GM12865 (cell line): ENCODE measurements at places on chromosomes 7 and 10.
A peak's percentile ranks its signal among the peaks of the same experiment; 100 is the strongest.

DNA sequence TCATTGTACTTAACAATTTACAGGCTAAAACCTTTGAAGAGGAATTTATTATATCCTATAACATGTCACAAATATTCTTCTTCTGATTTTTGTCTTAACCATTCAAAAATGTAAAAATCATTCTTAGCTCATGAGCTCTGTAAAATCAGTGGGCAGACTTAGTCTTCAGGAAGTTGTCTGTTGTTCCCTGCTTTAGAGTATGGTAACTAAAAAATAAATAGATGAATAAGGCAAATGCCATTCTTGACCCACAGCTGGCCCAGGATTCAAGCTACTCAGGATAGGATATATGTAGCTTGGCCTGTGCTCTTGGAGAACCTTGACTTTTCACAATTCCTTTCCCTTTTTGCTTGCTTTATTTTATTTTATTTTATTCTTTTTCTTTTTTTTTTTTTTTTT lies 51.5 kb downstream of the LRRC4 start:
- DNase-seq = no peak

DNA sequence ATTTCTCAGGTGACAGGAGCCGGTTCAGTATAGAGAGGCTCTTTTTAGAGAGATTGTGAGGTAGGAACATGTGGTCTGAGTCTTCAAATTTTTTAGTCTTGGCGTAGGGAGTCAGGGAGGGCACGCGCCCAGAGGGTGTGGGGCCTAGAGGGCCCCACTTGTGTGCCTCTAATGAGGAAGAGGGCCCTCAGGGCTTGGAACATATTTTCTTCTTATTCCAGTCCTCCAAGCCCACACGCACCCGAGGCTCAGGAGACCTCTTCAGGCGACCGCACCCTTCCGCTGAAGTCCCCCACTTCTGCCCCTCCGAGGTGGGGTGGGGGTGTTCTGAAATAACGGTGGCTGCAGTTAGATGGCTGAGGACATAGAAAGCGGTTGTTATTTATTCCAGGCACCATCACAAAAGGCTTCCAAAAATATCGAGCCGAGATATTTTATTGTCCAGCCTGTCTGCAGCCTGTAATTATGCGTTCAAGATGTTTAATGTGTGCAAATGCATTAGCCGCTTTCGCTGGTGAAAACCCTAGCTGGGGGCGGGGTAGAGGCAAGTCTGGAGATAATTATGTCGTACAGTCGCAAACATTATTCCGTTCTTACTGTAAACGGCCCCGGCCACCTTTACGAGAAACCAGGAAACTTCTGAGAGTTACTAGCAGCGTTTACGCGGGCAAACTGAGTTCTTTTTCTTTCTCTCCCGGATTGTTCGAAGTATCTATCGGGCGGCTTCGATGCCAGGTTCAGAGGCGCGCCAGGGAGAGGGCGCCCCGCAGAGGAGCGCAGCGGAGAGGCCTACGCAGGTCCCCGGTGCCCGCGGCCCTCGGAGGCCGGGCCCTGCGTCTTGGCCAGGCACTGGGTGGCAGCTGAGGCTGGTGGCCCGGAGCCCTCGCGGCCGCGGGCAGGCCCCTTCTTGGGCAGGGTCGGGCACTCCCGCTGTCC lies 12.9 kb upstream of the HOXA13 start:
- no peak for DNase-seq

- DNase-seq = no peak
Measured at GRCh38 chr7:26989897-26990670, 105.7 kb downstream of the HOXA1 start.

DNA sequence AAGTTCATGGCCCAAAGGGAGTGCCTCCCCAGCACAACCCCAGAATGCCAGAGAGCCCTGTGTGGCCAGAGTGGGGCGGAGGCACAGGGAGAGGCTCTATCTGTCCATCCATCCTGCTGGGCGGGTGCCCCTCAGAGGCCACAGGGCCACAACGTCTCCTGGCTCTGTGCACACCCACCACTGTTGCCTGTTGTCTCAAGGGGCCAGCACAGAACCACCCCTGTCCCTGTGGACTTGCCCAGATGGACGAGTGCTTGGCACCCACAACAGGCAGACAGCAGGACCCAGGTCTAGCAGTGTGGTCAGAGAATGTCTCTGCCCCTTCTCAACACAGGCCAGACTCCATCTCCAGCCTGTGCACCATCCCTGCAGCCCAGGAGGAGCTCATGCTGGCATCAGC lies 92.8 kb downstream of the PAXIP1 start:
- DNase-seq = no peak

GRCh38 chr7:125136341-125136740 lies 206.7 kb upstream of the POT1 start:
- DNase-seq = no peak

DNA sequence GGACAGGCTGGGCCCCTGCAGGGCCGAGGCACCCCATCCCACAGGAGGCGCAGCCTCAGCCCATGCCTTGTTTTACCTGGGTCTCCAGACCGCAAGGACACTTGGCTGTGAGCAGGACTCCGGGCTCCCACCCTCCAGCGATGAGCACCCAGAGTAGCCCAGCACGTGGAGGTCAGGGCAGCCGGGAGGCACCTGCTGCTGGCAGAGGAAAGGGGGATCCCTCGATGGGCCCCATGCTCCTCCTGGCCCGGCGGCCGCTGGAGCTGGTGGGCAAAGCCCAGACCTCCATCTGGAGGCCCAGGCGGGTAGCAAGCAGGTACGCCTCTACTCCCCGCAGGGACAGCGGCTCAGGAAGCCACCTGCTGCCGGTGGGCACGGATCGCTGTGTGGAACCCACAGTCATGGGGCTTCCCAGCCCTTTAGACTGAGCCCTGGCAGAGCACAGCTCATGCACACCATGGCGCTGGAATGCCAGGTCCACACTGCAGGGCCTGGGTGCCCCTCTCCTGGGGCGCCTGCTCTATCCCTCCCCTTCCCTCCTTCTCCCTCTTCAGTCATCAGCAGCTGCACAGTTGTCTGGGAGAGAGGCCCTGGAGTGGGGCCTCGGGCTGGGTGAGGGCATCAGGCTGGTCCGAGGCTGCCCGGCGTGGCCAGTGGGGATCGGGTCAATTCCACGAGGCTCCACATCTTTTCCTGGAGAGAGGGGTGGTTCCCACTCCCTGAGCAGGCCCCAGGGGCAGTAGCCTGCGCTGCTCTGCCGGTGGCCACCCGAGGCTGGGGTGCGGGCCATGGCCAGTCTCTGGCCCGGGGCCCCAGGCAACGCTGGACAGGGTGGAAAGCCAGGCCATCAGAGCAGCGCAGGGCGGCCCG lies 65.7 kb downstream of the PWWP2B start:
- no peak for DNase-seq

GRCh38 chr7:139829025-139829774 lies at the start of gene TBXAS1:
Gene TBXAS1 (plus strand): TSS chr7:139829264. CDS start chr7:139829391, 127 bp downstream.
- peak; percentile 15 for DNase-seq

DNA sequence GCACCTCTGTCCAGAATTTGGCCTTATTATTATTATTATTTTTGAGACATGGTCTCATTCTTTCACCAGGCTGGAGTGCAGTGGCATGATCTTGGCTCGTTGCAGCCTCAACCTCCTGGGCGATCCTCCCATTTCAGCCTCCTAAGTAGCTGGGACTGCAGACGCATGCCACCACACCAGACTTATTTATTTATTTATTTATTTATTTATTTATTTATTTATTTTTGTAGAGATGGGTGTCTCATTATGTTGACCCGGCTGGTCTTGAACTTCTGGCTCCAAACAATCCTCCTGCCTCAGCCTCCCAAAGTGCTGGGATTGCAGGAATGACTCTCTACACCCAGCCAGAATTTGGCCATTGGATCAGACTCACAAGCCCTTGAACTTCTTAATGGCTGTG lies 6.4 kb downstream of the BLNK start:
- DNase-seq = no peak

- DNase-seq = peak; percentile 5
Measured at GRCh38 chr7:32164341-32164996, 94.3 kb upstream of the PDE1C start.

GRCh38 chr10:123144697-123145541 lies 3.0 kb upstream of the HMX2 start:
- no peak for DNase-seq

- DNase-seq = peak; percentile 86
Measured at GRCh38 chr10:451021-451471, 238.4 kb downstream of the DIP2C start.

GRCh38 chr10:128657548-128657947 lies 531.3 kb upstream of the MKI67 start:
- no peak for DNase-seq

DNA sequence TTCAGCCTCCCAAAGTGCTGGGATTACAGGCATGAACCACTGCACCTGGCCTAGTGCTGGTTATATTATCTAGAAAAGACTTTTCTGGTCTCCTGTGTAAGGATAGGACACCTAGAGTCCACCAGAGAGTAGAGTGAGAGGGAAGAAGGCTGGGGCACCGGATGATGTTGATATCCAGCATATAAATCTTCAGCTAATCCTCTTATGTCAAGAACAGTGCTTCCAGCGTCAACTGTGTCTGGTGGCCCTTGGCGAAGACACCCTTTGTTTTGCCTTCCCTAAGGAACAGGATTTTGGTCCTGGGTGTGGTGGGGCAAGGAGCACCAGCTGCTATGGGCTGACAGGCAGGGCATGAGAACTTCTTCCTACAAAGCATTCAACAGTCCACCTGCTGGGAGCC lies 16.3 kb upstream of the INMT start:
- no peak for DNase-seq

- DNase-seq = no peak
Measured at GRCh38 chr7:32605032-32605431, 109.7 kb downstream of the AVL9 start.

- no peak for DNase-seq
Measured at GRCh38 chr7:75536940-75537538, 44.9 kb downstream of the SPDYE5 start.

- peak; percentile 86 for DNase-seq
Measured at GRCh38 chr10:14926722-14927416, 27.0 kb downstream of the DCLRE1C start.

DNA sequence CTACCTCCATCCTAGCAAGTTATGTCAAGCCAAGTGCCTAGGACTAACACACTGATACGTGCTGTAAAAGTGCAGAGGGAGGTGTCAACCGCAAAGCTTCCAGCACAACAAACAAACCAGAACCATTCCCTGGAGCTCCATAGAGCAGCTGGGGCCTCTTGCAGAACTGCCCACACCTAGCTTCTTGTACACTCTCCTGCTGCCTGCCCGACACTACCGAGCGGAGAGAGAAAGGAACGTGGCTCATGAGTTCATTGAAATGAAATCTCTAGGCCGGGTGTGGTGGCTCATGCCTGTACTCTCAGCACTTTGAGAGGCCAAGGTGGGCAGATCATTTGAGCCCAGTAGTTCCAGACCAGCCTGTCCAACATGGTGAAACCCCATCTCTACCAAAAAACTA lies 73.5 kb downstream of the MKI67 start:
- DNase-seq = no peak

DNA sequence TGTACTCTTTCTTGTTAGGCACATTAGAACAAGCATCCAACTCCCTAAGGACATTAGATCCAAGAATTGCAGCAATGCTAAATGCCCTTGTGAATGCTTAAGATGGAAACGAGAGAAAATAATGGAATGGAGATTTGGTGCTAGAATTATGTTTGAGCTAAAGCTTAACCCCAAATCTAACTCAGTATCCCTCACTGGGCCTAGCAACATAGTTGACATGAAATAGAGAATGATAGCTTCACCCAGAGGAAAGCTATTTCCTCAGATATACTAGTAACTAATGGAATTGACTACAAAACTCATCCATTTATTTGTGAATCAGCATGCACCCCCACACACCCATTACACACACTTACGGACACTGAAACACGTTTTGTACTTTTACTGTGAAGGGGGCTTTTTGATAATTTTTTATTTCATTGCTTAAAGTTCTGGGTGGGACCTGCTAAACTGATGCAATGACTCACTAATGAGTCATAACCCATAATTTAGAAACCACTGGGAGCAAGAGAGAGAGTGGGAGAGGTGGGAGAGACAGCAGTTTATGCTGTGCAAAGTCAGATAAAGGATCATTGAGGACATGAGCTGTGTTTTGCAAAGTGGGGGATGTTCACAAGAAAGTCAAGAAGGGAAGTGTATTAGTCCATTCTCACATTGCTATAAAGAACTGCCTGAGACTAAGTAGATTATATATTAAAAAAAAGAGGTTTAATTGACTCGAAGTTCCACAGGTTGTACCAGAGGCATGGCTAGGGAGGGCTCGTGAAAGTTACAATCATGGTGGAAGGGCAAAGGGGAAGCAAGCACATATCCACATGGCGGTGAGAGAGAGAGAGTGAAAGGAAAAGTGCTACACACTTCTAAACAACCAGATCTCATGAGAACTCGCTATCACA lies 382.7 kb downstream of the SFMBT2 start:
- peak; percentile 3 for DNase-seq

GRCh38 chr7:23377134-23377533 lies 78.0 kb downstream of the MALSU1 start:
- no peak for DNase-seq

- no peak for DNase-seq
Measured at GRCh38 chr10:78537018-78537417, 503.4 kb downstream of the RPS24 start.

GRCh38 chr10:22531441-22531840 lies 182.9 kb downstream of the PIP4K2A start:
- no peak for DNase-seq
